Activated naive CD8-positive, alpha-beta T cell treated with anti-CD3 and anti-CD28 coated beads, Interleukin-2, amount 50 U/mL, for 24 hours (primary cell): ENCODE measurements at places on chromosomes 1 and 21.

GRCh38 chr1:110780600-110781484 lies 92.1 kb upstream of the CD53 start:
- H3K27me3 ChIP-seq = peaks cover 5% of the 10 kb centered on the region
- H3K36me3 ChIP-seq = no peaks in the 10 kb centered on the region
- peak; percentile 72 for DNase-seq

DNA sequence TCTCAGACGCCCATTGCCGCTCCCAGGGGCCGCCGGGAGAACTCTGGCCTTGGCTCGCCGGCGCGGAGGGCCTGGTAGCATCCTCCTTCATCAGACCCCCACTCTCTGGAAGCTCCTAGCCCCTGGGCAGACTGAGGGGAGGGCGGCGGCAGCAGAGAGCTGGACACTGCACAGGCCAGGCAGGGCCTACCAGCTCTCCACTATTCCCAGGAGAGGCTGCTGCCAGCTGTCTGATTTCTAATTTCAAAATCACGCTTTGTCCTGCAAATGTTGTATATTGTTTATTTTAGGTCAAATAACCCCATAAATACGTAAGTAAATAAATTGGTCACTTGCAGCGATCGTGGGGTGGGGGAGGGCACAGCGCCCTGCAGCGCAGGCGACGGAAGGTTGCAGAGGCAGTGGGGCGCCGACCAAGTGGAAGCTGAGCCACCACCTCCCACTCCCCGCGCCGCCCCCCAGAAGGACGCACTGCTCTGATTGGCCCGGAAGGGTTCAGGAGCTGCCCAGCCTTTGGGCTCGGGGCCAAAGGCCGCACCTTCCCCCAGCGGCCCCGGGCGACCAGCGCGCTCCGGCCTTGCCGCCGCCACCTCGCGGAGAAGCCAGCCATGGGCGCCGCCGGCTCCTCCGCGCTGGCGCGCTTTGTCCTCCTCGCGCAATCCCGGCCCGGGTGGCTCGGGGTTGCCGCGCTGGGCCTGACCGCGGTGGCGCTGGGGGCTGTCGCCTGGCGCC lies at the start of gene MTARC1:
Gene MTARC1 (plus strand): TSS at position 577 of the 732 bp plus-strand sequence. CDS start 32 bp downstream, at position 609.
- no peak within 1 kb of the TSS for H3K27ac ChIP-seq
- H3K4me1 ChIP-seq = peaks cover 4% of the 10 kb centered on the region
- no peaks in the 10 kb centered on the region for H3K36me3 ChIP-seq
- H3K27me3 ChIP-seq = peaks cover 49% of the 10 kb centered on the region

DNA sequence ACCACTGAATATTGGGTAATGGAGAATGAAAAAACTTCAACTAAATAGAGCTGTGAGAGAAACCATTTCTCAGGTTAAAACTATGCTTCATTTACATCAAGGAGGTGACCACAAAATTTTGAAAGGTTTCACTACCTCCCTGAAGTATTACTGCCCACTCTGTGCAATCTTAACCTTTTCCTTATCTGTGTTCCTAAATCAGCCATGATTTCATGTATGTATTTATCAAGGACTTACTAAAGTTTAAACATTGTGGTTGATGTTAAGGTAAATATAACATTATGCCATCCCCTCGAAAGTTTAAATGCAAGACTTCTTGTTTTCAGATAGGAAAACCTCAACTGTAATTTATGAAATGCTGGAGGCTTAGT lies 84.4 kb downstream of the CLEC20A start:
- no peak for DNase-seq
- no peak overlapping the region for H3K4me3 ChIP-seq
- H3K4me1 ChIP-seq = peaks cover 8% of the 10 kb centered on the region
- H3K27ac ChIP-seq = no peak overlapping the region
- H3K36me3 ChIP-seq = peaks cover 3% of the 10 kb centered on the region

DNA sequence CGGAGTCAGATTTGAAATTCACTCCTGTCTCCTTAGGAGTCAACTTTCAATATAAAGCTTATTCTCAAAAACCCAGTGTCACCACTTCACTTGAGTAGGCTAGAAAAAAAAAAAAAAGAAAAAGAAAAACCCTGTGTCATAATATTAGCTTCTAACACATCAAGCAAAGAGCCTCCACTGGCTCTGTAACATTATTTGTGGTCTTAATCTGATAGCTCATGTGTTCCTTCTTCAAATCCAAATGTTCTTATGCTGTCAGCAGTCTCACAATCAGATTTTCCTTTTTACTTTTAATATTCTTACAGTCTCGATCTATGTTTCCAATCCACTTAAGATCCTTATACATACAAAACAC lies 26.1 kb upstream of the PSMG1 start:
- no peak for DNase-seq
- peaks cover 24% of the 10 kb centered on the region for H3K4me1 ChIP-seq
- no peaks in the 10 kb centered on the region for H3K27me3 ChIP-seq
- H3K27ac ChIP-seq = peak overlapping the region; percentile 69

DNA sequence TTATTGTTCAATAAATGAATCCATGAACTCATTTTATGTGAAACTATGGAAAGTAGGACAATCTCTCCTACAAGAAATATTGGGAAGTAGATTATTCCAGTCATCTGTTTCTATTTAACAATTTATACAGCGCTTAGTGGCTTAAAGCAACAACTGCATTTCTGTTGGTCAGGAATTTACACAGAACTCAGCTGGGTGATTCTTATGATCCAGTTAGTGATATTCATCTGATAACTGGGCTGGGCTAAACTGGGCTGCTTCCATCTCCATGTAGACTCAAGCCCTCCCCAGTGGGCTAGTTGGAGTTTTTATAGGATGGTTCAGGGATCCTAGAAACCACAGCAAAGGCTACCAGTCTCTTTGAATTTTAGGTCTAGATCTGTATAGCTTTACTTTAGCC lies 497.9 kb upstream of the NEGR1 start:
- no peak overlapping the region for H3K27ac ChIP-seq
- no peaks in the 10 kb centered on the region for H3K36me3 ChIP-seq
- no peaks in the 10 kb centered on the region for H3K4me1 ChIP-seq
- no peaks in the 10 kb centered on the region for H3K27me3 ChIP-seq
- no peak for DNase-seq

- H3K4me3 ChIP-seq = no peak overlapping the region
- no peaks in the 10 kb centered on the region for H3K4me1 ChIP-seq
- H3K27me3 ChIP-seq = no peaks in the 10 kb centered on the region
- H3K27ac ChIP-seq = no peak overlapping the region
- no peak for DNase-seq
These were observed 890.2 kb upstream of the NCAM2 start for GRCh38 chr21:20108016-20108415.

DNA sequence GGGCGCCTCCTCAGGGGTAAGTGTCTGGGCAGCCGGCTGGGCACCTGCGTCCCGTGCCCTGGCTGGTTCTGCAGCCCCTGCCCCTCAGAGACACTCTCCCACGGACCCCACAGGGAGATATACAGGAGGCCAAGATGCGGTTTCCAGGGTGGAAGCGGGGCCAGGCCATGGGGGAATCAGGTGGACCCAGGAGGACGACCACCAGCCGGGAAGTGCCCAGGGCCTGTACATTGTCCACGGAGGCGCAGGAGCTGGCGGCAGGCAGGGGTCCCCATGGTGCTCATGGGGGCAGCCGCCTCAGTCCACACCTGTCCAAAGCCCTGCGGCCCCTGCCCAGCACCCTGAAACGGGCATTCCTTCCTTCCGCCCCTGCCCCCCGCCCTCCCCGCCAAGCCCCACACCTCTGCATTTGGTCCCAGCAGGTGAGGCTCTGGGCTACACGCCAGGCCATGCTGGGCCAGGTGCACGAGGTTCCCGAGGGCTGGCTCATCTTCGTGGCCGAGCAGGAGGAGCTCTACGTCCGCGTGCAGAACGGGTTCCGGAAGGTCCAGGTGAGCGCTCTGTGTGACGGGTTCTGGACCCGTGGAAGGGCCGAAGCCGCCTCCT lies 36.7 kb downstream of the SLC19A1 start:
- no peaks in the 10 kb centered on the region for H3K4me1 ChIP-seq
- no peak overlapping the region for H3K4me3 ChIP-seq
- no peak for DNase-seq
- H3K36me3 ChIP-seq = no peaks in the 10 kb centered on the region
- H3K27me3 ChIP-seq = no peaks in the 10 kb centered on the region
